ENCODE measurements at places on chromosomes 2 and 18.

DNA sequence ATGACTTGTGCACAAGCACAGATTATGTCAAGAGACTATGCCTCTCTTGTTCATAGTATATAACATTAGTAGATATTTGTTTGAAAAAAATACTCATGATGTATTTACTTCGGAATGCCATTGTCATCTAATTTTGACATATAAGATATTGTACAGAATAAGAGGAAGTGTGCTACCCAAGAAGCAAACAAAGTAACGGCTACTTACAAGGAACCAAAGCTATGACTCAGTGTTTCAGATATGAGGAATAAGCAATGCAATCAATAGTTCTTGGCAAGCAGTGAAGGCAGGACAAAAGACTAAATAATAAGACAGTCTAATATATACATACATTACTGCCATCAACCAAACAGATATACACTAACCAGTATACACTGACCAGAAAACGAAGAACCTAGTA is 256.3 kb downstream of the CCDC178 start:
- DNase-seq = no peak

DNA sequence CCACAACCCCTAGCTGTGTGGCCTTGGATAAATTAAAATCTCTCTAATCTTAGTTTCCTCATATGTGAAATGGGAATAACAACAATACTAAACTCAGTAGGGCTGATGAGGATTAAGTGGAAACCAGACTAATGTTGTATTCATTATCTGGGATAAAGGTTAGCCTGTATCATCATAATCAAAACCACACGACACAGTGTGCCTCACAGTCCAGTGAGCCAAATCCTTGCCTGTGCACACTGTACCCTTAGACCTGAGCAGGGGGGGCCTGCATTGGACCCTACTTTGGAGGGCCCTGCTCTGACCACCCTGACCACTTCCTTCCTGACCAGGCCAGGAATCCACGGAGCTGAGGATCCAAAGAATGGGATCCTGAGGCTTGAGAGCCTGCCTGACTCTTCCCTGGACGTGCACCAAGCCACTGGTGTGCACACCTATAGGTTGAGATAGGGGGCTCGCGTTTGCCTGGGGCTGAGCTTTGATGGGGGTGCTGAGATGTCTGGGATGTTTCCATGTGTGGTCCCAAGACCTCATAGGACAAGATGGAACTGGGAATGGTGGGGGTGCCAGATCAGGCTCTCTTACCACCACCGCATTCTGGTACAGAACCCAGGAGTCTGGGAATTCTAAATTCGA is 69.7 kb downstream of the TGOLN2 start:
- DNase-seq = no peak

DNA sequence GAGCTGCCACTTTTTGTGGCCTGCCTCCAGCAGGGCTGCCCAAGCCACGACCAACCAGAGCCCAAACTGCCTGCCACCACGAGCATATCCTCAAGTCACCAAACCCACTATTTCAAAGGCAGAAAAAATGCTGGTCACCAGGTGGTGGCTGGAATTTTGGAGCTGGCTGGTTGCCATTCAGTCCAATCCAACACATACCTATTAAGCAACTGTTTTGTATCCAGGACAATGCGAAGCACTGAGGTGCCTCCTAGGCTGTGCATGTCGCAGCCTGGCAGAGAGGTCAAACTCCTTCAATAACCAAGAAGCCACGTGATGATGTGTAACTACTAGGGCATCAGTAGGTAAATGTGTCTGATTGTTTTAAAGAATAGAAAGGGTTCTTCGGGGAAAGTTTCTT is 108.3 kb upstream of the PPP1CB start:
- DNase-seq = no peak

DNA sequence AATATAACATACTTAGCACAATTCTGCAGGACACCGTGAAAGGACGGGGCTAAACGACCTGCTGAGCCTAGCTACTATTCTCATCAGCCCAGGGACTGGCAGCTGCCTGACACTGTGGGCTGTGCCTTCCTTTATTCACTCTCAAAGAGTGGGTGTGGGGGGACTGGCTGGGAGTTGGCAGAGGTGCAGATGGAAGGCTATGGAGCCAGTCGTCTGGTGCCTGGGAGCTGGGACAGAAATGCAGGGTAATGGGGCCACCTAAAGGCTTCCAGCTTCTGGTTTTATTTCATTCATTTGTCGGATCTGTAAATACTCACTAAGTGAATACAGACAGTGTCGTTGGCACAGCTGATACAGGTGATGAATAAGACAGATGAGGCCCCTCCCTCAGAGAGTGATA is 56.0 kb upstream of the NFU1 start:
- DNase-seq = no peak
